ENCODE measurements at places on chromosomes 2 and 18.

- peak; percentile 63 for DNase-seq
These were observed 237.7 kb downstream of the SEPTIN10 start for GRCh38 chr2:109376115-109376514.

GRCh38 chr2:7994397-7994951 is 687.4 kb upstream of the ID2 start:
- no peak for DNase-seq

DNA sequence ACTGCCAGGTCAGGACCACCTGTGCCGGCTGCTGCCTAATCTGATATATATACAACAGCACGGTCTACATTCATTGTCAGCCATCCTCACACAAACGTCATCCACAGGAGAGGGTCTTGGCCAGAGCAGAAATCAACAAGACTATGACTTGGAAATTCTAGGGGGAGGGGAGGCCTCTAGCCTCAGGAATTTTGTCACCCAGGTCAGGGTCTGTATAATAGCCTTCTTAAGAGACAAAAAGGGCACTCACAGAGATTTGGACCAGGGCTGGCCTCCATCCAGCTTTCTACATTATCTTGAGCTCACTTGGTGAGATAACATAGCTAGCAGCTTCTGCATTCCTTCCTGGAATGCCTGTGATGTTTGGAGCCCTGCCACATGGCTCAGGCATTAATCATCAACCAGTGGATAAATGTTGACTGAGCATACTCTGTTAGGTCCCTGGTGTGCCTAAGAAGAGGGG is 50.4 kb upstream of the CTIF start:
- peak; percentile 87 for DNase-seq

- DNase-seq = peak; percentile 3
These were observed 4.6 kb downstream of the SP140 start for GRCh38 chr2:230230087-230230486.

- DNase-seq = no peak
These were observed 63.1 kb downstream of the FECH start for GRCh38 chr18:57523171-57523956.

GRCh38 chr2:2840681-2841300 is 509.7 kb upstream of the MYT1L start:
- no peak for DNase-seq

GRCh38 chr2:33115196-33115595 is 168.4 kb downstream of the LTBP1 start:
- DNase-seq = no peak

All from GM23248 (cell line).